SJCRH30 (cell line): ENCODE measurements at places on chromosomes 4 and X. TPM values are rescaled to one million over a fixed set of nuclear protein-coding genes. Genes with fewer than 3 reads are reported as not detected.

The SSX4B gene
- total RNA-seq, result not detected in 2 replicates

The ZMYM3 gene
- 46.6 and 49.9 TPM in 2 replicates for total RNA-seq

The PYURF gene
- 155 TPM in 2 replicates for total RNA-seq

The WAS gene
- not detected in 2 replicates for total RNA-seq

The C4orf36 gene
- total RNA-seq, result 0.75 TPM in 1 of 2 replicates, not detected in the other

The VCX2 gene
- total RNA-seq, result not detected in 2 replicates

The TMPRSS11F gene
- not detected in 2 replicates for total RNA-seq
